ENCODE measurements at places on chromosomes 7 and 10.

- no peak for DNase-seq
These were observed 1.4 kb downstream of the KIN start for GRCh38 chr10:7786430-7786829.

- no peak for DNase-seq
These were observed 689.7 kb downstream of the SUGCT start for GRCh38 chr7:40824461-40824860.

DNA sequence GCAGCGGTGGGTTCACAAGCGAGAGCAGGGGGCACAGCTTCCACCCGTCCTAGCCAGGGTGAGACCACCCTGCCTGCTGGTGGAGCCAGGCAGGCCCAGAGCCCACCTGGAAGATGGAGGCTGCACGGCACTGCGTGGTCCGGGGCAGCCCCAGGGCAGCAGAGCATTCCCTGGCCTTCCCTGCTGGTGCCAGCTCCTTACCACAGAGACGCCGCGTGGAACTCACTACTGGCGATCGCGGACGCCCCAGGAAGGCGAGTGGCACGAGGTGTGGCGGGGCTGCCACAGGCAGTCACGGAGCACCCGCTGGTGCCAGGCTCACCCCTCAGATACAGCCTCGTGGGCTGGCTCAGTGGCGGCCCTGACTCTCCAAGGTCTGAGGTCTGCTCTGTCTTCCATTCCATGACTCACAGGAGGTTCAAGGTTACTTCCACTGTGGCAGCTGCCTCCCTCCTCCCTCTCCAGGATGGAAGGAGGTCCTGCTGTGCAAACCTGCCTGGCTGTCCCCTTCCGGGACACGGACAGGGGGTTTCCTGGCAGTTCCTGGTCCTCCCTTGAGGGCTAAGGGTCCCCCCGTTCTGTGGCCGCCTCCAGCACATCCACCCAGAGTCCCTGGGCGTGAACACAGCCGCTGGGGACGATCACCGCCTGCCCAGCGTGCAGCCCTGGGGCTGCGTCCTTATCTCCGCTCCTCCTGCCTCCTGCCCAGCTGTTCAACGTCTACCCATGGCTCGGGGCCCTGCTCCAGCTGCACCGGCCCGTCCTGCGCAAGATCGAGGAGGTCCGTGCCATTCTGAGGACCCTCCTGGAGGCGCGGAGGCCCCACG is 3.1 kb downstream of the CYP2W1 start:
- DNase-seq: no peak

DNA sequence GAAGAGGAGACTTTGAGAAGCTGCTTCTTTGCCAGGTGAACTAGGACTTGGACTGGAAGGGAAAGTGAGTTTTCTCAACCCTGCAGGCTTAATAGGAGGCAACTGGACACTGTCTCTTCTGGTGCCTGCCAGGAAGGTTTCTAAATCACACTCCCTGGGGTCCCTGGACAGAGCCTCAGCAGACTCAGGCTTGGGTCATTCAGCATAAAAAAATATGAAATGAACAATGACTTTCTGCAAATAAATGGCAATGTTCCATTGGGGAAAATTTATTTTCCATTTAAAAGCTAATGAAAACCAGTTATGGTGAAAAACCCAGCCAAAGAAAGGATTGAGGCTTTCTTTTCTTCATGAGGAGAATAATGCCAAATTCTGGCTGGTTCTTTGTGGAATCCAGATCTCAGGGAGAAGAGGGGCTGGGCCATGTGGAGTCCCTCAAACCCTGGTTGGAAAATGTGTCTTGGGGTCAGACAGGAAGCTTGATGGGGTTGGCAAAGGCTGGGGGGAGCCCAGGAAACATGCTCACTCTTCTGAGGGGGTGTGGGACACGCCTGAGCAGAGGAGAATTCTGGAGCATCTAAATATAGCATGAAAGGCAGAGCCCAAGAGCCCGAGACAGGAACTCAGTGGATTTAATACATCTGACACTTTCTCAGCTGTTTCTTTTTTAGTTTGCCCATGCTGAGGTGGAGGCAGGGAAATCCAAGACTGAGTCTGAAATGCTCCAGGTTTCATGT is 65.2 kb upstream of the EMX2 start:
- DNase-seq: no peak

GRCh38 chr10:119159332-119159731 is 6.2 kb downstream of the SFXN4 start:
- DNase-seq: no peak

DNA sequence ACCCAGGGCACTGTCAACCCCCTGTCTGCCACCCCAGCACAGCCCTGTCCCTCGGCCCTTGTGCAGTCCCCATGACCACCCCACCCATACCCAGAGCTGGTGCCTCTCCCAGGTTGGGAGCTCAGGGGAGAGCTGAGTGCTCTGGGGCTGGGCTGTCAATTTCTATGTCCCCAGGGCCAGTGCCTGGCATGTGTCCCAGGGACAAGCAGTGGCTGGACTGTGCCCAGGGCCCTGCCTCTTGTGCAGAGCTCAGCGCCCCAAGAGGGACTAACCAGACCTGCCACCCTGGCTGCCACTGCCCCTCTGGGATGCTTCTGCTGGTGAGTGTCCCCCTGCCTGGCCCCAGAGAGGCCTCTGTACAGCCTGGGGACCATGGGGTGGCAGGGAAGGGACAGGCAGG is 29.0 kb upstream of the ZNF862 start:
- no peak for DNase-seq

GRCh38 chr10:29835055-29835454 is 200.3 kb upstream of the SVIL start:
- DNase-seq: no peak

GRCh38 chr7:140668641-140669040 is 4.1 kb upstream of the ADCK2 start:
- no peak for DNase-seq

DNA sequence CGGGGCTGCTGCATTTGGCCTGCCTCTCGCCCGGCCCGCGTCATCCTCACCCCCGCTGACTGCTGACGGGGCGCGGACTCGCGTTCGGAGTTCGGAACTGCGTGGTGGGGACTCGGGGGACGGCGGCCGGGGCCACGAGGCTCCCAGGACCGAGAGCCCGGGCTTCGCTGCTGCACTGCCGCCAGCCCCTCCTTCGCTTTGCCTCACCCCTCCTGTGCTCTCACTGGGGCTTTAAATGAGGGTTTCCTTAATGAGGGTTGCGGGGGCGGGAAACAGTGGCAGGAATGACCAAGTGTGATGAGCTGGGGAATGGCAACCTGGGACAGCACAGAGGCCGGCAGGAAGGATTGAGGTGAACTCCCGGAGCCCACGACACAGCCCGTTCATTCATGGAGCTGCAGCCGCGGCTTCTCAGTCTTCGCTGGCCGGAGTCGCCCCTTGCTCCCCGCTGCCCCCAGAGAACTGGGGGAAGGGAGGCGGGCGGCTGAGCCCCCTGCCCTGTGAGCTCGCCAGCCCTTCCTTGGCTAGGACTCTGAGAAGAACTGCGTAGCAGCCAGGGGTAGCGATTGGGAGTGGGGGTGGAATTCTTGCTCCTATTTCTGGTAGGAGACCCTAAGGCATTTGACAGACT is 1.5 kb upstream of the LRRC4 start:
- no peak for DNase-seq
